ENCODE measurements at places on chromosomes 11 and 22. TPM values are rescaled to one million over a fixed set of nuclear protein-coding genes. Genes with fewer than 3 reads are reported as not detected.

- no peak for DNase-seq
Observed at GRCh38 chr22:20239676-20240446, 28.3 kb downstream of the RTN4R start.

- DNase-seq = peak; percentile 65
Observed at GRCh38 chr22:45680932-45681700, 9.5 kb downstream of the ATXN10 start.

DNA sequence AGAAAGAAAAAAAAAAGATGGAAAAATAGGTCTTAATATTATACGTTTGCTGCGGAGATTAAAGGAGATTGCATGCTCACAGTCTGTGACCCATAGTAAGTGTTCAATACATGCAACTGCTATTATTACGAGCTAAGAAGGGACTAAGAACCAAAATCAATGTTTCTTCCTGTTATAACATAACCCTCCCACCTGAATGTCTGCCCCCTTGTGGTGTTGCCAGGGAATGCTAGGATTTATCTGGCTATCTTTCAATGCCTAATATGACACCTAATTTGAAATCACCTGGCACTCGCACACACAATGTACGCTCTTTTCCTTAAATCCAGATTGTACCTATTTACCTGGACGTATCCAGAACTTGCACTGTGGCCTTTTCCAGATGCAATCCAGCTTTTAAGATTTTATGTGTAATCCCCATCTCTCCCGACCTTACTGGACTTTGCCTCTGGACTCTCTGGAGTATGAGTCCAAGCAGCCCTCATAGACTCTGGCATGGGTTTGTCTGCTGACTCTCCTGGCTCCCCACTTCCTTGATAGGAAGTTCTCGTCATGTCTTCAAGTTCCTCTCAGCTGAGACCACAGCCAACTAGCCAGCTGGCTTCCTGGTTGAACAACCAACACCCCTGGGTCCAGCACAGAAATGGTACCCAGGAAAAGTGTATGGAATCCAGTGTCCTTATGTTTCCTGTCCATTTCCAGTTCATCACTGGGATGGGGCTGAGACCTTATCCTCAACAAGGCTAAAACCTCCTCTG, 151.5 kb downstream of the CCDC34 start:
- DNase-seq = no peak

GRCh38 chr11:16114978-16115871, 241.1 kb downstream of the SOX6 start:
- no peak for DNase-seq

- peak; percentile 70 for DNase-seq
Observed at GRCh38 chr22:26428515-26429457, at the start of gene ASPHD2. TSS of gene ASPHD2 (plus strand) at chr22:26429260. CDS start at chr22:26433616, 4,356 bp downstream.

GRCh38 chr11:15334766-15335165, 220.0 kb downstream of the INSC start:
- no peak for DNase-seq

- no peak for DNase-seq
Observed at GRCh38 chr22:37146507-37147180, 3.1 kb downstream of the IL2RB start.

The SERPING1 gene
- total RNA-seq = not detected

All from HT1080 (cell line).